ENCODE measurements at places on chromosomes 4 and X.

GRCh38 chr4:182700362-182701160, 216.6 kb downstream of the DCTD start:
- DNase-seq = no peak

DNA sequence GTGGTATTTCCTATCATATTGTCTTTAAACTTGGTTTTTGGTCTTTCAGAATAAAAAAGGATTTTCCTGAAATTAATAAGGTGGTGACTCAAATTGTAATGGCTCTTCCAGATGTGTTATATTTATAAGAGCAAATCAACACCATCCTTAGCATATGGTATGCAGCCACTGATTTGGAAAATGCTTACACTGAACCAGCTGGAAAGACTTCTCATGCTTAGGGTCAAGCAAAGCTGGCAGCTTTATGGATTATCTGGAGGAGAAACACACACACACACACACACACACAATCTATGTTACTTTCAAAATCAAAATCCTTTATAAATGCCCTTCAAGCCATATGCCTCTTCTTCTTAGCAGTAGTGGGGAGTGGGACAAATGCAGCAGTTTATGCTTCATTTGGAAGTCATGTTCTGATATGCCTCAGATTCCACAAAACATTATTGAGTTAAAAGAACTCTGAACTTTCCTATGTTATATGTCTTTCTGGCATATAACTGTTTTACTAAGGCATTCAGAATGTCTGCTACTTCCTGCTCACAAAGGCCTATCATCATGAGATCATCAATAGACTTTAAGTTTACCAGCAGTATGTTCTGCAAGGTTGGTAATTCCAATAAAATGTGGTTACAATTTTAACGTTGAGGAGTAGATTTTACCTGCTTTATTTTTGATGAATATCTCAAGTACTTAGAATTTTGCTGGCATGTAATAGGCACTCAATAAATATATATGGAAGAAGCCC, 72.9 kb upstream of the PRDM5 start:
- no peak for DNase-seq

DNA sequence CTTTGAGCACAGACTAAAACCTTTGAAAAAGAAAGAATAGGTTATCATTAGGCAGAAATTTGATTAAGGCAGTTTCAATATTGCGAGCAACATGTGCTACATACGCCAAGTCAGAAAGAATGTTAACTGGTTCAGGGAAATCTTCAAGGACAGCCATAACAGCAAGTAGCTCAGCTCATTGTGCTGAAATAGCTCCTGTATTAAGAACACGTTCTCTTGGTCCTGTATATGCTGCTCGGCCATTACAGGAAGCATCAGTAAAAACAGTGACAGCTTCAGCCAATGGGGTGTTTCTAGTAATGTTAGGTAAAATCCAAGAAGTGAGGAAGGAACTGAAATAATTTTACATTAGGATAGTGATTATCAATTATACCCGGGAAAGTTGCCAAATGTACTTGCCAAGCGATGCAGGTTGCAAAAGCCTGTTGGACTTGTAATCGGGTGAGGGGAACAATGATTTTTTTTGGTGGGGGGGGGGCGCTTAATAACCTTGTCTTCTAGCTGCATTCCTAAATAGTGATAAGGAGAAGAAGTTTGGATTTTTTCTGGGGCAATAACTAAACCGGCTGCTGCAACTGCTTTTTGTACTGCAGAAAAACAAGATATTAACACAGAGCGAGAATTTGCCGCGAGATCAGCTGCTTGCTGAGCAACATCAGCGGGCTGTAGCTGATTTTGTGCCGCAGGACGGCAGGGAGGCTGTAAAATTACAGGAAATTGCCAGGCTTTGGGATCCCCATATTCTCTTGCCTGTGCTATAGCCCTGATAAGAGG, 49.4 kb upstream of the RASSF6 start:
- no peak for DNase-seq

GRCh38 chrX:49172280-49172780, 632 bp downstream of the PLP2 start:
- DNase-seq = peak; percentile 67

- no peak for DNase-seq
Observed at GRCh38 chr4:69843301-69843700, 16.6 kb downstream of the SULT1E1 start.

DNA sequence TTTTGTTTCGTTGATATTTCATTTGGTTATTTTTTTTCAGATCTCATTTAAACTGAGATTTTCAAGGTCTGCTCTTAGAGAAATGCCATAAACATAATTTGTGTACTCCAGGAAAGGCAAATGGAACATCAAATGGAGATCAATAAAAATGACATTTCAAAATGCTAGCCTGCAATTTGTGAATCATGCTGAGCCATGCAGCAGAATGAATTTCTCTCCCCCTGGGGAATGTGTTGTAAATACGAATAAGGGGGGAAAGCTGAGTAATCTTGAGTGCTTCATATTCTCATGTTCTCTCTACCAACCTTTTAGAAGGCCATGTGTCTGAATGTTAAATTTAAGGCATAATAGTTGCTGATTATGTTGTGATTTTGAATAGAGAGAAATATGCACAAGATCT, 7.8 kb downstream of the ZCCHC4 start:
- DNase-seq = no peak

DNA sequence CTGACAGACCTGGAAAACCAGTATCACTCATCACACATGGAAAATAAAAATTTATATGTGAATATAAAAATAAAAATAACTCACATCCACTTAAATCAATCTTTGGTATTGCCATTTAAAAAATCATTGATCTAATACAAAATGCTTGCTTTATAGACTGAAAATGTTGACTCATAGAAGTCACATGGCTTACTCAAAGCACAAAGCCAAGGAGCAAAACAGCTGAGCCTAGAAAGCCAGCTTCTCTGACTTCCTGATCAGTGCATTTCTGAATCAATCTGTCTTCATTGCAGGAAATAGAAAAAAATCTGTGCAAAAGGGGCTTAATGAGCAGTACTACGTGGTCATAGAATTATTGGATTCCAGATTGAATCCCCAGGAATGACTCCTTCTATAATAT, 176.9 kb upstream of the HS3ST1 start:
- DNase-seq = no peak

GRCh38 chr4:31979988-31980387, 1259.8 kb downstream of the PCDH7 start:
- no peak for DNase-seq

DNA sequence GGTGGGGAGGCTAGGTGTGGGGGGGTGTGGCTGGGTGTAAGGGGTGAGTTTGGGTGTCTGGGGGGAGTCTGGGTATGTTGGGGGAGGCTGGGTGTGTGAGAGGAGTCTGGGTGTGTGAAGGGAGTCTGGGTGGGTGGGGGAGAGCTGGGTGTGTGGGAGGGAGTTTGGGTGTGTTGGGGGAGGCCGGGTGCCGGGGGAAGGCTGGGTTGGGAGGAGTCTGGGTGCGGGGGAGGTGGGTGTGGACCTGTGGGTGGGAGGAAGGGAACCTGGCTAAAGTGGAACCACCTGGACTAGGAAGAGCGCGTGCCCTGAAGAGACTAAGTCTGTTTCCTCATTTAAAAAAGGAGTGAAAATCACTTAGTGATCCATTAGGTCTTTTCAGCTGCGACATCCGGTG, 18.3 kb downstream of the SPON2 start:
- no peak for DNase-seq

- no peak for DNase-seq
Observed at GRCh38 chr4:56259655-56260054, 127.6 kb downstream of the AASDH start.

GRCh38 chrX:830532-830931, 199.9 kb downstream of the SHOX start:
- DNase-seq = no peak

- DNase-seq = no peak
Observed at GRCh38 chr4:73705056-73705432, 35.3 kb upstream of the CXCL8 start.

- no peak for DNase-seq
Observed at GRCh38 chr4:148396986-148397673, 45.1 kb downstream of the NR3C2 start.

- DNase-seq = no peak
Observed at GRCh38 chrX:70134116-70134477, 850 bp downstream of the IGBP1 start.

DNA sequence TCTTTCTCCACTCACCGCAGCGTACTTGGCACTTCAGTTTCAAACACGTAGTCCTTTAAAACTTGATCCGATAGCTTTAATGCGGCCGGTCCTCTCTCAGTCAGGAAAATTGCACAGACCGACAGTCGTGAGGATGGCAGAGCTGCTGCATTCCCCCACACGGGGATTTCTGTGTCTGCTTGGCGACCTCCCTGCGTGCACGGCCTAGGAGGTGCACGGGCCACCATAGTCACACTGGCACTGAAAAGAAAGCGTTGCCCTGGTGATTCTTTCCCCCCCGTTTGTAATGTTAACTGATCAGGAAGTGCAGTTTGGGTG, 10.3 kb downstream of the AKAP17A start:
- DNase-seq = peak; percentile 6

DNA sequence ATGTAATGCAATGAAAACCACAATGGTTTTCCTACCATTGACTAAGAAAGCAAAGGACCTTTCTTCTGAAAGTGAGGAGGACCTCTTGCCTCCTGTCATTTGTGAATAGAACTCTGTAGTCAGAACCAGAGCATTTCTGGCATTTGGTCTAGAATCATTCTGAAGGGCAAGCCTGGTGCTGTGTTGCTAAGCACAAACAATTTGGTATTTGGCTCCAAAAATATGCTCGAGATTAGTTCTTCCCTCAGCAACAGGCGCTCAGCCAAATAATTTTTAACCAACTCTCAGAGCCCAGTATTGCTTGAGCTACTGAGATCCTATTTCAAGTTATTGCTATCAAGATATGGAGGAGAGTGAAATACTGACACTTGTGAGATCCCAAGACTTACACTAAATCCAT, 71.0 kb downstream of the SNCA start:
- no peak for DNase-seq

DNA sequence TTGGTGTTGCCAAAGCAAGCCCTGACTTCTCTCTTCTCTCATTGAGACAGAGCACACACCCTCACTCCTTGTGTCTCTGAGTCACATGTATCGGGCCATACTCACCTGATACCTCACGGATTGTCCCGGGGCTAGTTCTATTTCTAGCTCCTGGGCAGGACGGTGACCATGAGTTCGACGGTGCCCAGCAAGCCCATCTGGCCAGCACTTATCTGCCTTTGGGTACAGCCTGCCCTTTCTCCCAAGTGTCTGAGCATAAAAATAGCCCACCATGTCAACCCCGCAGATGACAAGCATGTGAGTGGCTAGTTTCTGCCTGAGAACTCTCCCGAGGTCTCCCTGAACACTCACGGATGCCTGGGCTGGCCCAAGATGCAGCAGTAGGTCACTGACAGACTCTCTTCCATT, 158.5 kb downstream of the DHRSX start:
- no peak for DNase-seq

DNA sequence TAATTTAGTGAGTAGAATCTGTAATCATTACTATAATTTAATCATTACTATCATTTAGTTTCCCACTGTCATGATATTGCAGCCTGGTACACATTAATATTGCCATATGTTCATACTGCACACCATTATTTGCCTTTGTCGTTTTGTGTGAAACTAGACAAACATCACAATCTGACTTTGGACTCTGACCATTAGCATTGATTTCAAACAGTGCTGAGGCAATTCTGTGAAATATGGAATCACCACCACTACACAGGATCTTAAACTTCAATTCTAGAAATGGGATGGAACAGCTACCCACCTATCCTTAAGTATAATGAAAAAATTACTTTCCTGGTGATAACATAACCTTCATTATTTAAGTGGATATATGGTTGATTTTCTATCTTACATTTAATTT, 98.3 kb downstream of the SORBS2 start:
- DNase-seq = no peak

- no peak for DNase-seq
Observed at GRCh38 chr4:95198961-95199360, 349.8 kb downstream of the UNC5C start.

- no peak for DNase-seq
Observed at GRCh38 chr4:69147334-69147733, 51.1 kb downstream of the UGT2B7 start.

DNA sequence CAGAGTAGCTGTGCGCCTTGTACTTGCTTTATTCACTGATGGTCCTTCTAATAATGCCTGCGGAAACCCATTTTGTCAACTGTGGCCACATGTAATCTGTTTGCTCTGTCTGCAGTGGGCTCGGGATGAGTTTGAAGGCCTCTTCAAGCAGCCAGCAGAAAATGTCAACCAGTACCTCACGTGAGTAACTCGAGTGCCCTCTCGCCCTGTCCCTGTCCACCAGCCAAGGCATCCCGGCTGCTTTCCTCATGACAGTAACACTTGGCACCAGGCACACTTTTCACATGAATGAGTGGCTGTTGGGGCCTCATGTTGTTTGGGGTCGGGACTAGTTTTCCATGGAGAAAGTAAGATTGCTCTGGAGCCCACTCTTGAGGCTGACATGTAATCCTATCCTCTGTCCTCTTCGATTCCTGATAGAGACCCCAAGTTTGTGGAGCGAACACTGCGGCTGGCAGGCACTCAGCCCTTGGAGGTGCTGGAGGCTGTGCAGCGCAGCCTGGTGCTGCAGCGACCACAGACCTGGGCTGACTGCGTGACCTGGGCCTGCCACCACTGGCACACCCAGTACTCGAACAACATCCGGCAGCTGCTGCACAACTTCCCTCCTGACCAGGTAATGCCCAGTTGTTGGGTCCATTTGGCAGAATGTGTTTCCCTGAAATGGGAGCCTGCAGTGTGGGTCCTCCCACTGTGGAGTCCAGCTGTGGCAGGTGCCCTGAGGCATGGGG, 8.8 kb upstream of the CDK16 start:
- DNase-seq = no peak

GRCh38 chr4:126895988-126896570, 736.7 kb upstream of the INTU start:
- DNase-seq = no peak

GRCh38 chrX:56029691-56030090, 202.5 kb upstream of the KLF8 start:
- DNase-seq = no peak

- DNase-seq = no peak
Observed at GRCh38 chr4:38563707-38564495, 100.1 kb upstream of the KLF3 start.

DNA sequence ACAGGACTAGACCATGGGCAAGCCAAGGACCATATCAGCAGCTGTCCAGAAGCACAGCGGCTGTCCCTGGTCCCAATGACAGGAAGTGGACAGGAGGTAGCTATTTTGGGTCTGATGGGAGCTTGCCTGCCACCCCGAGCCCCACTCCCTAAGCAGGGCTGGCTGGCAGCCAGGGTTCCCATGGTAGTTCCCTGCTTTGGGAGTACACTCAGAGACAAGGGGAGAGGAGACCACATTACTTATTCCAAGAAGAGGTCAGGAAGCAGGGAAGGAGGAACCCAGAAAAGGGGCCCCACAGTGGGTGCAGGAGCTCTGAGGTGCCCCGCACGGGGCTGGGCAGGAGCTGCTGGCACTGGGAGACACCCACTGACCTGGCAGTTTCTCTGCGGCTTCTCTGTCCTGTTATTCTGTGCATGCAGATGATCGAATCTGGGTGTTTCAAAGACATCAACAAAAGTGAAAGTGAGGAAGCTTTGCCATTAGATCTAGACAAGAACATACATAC, 36.3 kb downstream of the HTT-AS start:
- no peak for DNase-seq

- DNase-seq = no peak
Observed at GRCh38 chr4:41013746-41014145, 200.6 kb downstream of the APBB2 start.
